ENCODE measurements at places on chromosomes 2 and 18.

DNA sequence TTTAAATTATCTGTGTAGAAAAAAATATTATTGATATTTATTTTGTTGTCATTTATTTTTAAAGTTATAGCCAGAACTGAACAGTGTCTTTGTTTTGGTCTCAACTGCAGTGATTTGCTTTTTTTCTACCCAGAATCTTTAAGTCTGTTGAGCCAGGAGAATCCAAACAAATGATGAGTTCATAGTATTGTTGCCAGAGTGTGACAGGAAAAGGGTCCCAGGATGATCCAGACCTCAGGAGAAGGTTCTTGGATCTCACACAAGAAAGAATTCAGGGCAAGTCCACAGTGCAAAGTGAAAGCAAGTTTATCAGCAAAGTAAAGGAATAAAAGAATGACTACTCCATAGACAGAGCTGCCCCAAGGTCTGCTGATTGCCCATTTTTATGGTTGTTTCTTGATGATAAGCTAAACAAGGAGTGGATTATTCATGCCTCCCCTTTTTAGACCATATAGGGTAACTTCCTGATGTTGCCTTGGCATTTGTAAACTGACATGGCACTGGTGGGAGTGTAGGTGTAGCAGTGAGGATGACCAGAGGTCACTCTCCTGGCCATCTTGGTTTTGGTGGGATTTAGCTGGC lies 127.1 kb downstream of the AGPS start:
- no peak for DNase-seq

DNA sequence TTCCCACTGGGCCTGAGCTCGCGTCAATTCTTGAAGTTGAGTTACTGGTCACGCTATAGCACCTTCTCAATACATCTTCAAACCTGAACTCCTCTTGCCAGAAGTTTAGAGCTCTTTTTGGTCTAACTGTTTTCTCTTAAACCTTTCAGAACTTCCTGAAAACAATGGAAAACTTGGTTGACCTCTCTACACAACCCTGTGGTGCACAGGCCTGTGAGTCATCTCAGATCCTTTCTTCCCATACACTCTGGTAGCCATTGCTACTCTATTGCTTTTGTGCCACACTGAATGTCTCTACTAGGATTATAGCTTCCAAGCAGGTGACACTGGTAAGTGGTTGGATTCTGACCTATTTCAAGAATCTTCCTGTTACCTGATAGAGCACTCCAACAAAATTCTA lies 321.5 kb upstream of the FSIP2 start:
- DNase-seq: no peak

DNA sequence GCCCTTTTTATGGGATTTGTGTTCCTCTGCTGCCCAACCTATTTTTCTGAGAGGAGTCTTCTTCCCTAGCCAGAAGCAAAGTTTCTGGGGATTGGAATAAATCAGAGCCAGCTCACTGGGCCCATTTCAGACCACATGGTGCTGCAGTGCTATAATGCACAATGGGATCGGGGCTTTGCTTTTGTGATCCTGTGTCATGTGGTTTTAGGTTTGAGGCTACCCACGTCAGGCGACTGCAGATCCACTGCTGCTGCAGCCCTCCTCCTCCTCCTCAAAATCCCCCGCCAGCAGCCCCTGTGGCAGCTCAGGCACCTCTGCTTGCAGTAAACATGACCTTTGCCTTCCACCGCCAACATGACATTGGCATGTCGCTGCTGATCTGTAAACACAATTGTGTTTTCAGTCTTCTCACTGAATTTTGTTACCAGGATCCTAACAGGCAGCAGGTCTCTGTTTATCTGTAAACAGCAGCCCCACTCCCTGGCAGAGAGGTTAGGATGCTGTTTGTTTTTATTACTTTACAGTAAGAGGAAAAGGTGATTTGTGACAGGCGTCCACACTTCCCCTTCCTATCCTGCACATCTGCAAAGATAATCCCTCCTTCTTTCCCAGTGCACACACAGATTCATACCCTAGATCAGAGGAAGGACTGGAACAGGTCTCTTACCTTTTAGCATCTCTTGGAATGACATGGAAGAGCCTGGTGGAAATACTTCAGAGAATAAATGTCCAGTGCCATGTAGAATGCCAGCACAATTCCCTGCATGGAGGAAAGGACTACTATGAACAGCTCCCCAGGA lies 130.8 kb downstream of the FOXI3 start:
- no peak for DNase-seq

- no peak for DNase-seq
Observed at GRCh38 chr2:25306777-25307368, 34.9 kb downstream of the DNMT3A start.

DNA sequence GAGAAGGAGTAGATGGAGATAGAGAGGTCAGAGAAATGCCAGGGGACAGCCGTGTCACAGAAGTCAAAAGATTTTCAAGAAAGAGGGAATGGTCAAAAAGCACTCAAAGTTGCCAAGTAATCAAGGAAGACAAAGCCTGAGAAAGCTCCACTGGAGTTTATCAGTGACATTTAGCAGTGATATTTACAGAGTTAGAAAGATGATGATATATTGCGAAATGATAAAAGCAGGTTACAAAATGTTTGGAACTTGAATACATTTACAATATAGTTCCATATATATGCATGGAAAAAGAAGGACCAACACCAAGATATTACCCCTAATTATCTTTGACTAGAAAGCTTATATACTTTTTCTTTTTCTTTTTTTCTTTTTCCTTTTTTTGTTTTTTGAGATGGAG lies 20.4 kb downstream of the ZNF2 start:
- DNase-seq: no peak

GRCh38 chr18:43819873-43820272 lies 542.6 kb upstream of the SYT4 start:
- DNase-seq: no peak

- DNase-seq: no peak
Observed at GRCh38 chr2:125861461-125861860, 794.5 kb upstream of the GYPC start.

- no peak for DNase-seq
Observed at GRCh38 chr2:8264981-8265380, 416.9 kb upstream of the ID2 start.

GRCh38 chr18:9742524-9743131 lies 34.5 kb downstream of the RAB31 start:
- no peak for DNase-seq

All from NCI-H2081 treated with DMSO at 0.1 percent for 48 hours (cell line).